Esophagus squamous epithelium (tissue), 5 donors: ENCODE measurements at places on chromosomes 7 and 10. TPM values are rescaled to one million over a fixed set of nuclear protein-coding genes. Genes with fewer than 3 reads are reported as not detected.

GRCh38 chr10:70379581-70380176 lies 2.7 kb downstream of the LRRC20 start:
- no peak overlapping the region for H3K27ac ChIP-seq
- peaks cover 43% of the 10 kb centered on the region for H3K4me1 ChIP-seq
- H3K4me3 ChIP-seq, result no peak overlapping the region
- H3K27me3 ChIP-seq, result no peaks in the 10 kb centered on the region

NRG3 gene
- 0.19 TPM for total RNA-seq

GRCh38 chr10:34397324-34397723 lies 417.8 kb downstream of the PARD3 start:
- H3K27ac ChIP-seq, result no peak overlapping the region
- H3K36me3 ChIP-seq, result peaks cover 37% of the 10 kb centered on the region
- H3K27me3 ChIP-seq, result no peaks in the 10 kb centered on the region

- H3K4me1 ChIP-seq, result peaks cover 8% of the 10 kb centered on the region
- peak within 1 kb of the TSS; percentile 49 for H3K4me3 ChIP-seq
- H3K36me3 ChIP-seq, result no peaks in the 10 kb centered on the region
- peak within 1 kb of the TSS; percentile 86 for H3K27ac ChIP-seq
- no peaks in the 10 kb centered on the region for H3K27me3 ChIP-seq
- peak; percentile 18 for DNase-seq
Observed at GRCh38 chr10:4825868-4826791, at the start of gene AKR1E2. AKR1E2 (plus strand) TSS chr10:4826207; CDS start chr10:4826325, 118 bp downstream.

C1QL3 gene
- not detected for total RNA-seq

DNA sequence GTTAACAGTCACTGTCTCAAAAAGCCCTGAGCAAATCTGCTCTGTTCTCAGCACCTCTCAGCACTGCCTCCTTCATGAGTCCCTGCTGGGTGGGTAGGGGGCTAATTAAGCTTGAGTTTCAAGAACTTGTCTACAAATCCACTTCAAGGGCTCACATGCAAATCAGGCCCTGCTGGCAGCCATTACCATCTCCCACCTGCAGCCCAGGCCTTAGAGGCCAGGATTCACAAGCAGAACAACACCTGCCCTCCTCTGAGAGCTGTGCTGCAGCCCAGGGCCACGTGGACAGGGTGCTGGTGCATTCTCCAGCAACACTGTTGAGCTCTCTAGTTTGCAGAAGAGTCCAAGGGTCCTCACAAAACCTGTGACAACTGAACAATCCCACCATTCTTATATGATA lies 119.2 kb downstream of the DPP6 start:
- no peaks in the 10 kb centered on the region for H3K27me3 ChIP-seq
- H3K4me3 ChIP-seq, result no peak overlapping the region
- no peaks in the 10 kb centered on the region for H3K36me3 ChIP-seq
- H3K27ac ChIP-seq, result no peak overlapping the region
- DNase-seq, result no peak

- no peaks in the 10 kb centered on the region for H3K27me3 ChIP-seq
- DNase-seq, result no peak
Observed at GRCh38 chr7:18940593-18941134, 176.8 kb downstream of the TWIST1 start.

OR2A14 gene
- not detected for total RNA-seq

DNA sequence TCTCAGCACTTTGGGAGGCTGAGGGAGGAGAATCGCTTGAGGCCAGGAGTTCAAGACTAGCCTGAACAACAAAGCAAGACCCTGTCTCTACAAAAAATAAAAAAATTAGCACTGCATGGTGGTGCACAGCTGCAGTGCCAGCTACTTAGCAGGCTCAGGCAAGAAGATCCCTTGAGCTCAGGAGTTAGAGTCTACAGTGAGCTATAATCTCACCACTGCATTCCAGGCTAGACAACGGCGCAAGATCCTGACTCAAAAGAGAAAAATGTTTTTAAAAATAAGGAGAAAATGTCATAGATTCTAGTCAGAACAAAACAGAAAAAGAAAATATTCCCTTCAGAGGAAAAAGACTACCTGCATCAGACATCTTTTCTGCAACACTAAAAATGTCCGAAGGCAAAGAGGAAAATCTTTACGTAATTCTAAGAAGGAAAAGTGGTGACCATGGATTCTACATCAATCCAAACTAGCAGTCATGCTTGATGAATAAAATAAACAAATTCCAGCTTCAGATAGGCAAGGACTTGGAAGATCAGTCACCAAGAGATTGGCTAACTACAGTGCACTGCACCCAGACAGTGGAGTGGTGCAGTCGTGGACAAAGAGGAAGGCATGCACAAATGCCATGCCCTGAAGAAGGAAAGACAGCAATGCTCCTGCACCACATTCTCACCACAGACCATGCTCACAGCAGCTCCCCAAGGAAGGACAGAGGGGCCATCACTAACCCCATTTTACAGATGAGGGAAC lies 54.3 kb downstream of the ERCC6 start:
- H3K27me3 ChIP-seq, result no peaks in the 10 kb centered on the region
- DNase-seq, result no peak
- H3K36me3 ChIP-seq, result no peaks in the 10 kb centered on the region
- no peak overlapping the region for H3K4me3 ChIP-seq

TAS2R41 gene
- total RNA-seq, result not detected

TMEM270 gene
- not detected for total RNA-seq

DNA sequence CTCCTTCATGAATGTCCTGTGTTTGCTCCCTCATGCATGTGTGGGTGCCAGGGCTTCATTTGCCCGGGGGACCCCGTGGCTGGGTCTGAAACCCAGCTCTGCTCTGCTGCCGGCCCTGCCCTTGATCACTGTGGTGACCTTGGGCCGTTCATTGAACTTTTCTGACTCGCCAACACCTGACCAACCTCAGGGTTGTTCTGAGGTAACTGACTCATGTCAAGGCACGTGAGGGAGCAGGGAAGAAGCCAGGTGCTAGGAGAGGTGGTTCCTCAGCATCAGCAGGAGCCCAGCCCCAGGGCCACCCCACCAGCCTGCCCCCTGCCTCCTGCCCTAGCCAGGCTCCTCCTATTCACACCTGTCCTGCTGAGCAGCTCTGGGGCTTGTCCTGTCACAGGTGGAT lies 47.9 kb downstream of the TBATA start:
- H3K4me1 ChIP-seq, result peaks cover 6% of the 10 kb centered on the region
- no peak for DNase-seq
- no peaks in the 10 kb centered on the region for H3K27me3 ChIP-seq
- no peak overlapping the region for H3K27ac ChIP-seq
- H3K36me3 ChIP-seq, result no peaks in the 10 kb centered on the region
- no peak overlapping the region for H3K4me3 ChIP-seq

GRCh38 chr10:80201608-80202141 lies 3.7 kb downstream of the ANXA11 start:
- peaks cover 71% of the 10 kb centered on the region for H3K4me1 ChIP-seq
- H3K36me3 ChIP-seq, result no peaks in the 10 kb centered on the region
- DNase-seq, result no peak
- peak overlapping the region; percentile 98 for H3K27ac ChIP-seq
- peak overlapping the region; percentile 91 for H3K4me3 ChIP-seq

DNA sequence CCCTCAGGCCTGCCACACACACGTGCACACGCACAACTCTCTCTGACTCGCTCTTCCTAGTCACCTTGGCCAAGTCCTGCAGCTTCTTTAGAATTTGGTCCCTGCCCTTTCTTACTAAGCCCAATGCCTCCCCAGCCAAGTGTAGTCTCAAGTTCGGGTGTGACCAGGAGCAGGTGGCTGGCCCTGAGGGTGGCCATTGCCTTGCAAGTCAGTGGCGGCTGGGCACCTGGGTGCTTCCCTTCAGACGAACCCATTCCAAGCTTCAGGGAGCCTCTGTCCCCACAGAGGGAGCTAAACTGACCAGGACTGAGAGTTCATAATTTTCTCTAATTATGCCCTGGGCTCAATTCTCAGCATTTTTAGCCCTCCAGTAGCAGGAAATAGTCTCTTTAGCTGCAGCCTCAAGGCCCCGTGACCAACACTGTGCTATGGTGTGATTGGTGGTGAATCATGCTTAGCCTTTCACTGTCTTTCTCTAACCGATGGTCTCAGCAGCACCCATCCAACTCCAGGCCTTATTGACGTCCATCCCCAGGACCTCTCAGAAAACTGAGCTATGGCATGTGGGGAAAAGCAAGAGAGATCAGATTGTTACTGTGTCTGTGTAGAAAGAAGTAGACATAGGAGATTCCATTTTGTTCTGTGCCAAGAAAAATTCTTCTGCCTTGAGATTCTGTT lies 34.7 kb upstream of the FXYD4 start:
- no peaks in the 10 kb centered on the region for H3K36me3 ChIP-seq
- no peaks in the 10 kb centered on the region for H3K27me3 ChIP-seq
- H3K4me1 ChIP-seq, result peaks cover 6% of the 10 kb centered on the region
- no peak overlapping the region for H3K4me3 ChIP-seq

DNA sequence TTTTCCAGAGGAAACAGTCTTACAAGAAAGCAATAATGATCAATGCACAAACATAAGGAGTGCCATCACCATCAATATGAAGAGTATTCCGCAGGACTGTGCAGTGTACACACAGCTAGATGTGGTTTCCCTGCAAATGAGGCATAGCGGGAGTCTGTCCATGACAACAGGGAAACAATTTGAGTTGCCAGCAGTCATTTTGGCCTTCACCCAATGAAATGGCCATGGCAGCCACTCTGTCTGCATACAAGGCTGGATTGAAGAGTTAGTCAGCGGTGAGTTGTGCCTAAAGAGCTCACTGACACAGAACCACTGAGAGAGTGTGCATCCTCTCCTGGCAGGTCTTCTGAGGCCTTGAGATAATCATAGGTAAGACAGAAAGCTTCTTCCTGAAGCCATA lies 303.3 kb downstream of the IPMK start:
- no peak overlapping the region for H3K4me3 ChIP-seq
- DNase-seq, result no peak
- H3K27me3 ChIP-seq, result no peaks in the 10 kb centered on the region
- H3K27ac ChIP-seq, result no peak overlapping the region
- H3K4me1 ChIP-seq, result no peaks in the 10 kb centered on the region

SEMA4G gene
- 4.1 TPM for total RNA-seq

DNA sequence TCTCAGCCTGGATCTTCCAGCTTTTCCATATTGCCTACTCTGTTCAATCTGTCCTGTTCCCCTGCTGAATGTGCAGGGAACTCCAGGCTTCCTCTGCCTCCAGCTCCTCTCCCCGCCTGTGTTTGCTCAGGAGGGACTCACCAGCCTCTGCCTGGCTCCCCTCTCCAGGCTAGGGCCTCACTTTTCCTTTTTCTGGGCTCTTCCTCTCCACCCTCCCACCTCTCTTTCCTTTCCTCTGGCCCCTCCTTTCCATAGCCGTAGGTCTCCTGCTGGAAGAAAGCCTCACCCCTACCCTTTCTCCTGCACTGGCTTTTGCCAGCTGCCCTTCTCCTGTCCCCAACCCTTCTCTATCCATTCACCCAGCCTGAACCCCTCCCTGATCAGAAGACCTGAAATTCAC lies 25.0 kb downstream of the PILRA start:
- no peak overlapping the region for H3K4me3 ChIP-seq
- H3K27ac ChIP-seq, result no peak overlapping the region
- H3K27me3 ChIP-seq, result no peaks in the 10 kb centered on the region
- H3K36me3 ChIP-seq, result no peaks in the 10 kb centered on the region

DNA sequence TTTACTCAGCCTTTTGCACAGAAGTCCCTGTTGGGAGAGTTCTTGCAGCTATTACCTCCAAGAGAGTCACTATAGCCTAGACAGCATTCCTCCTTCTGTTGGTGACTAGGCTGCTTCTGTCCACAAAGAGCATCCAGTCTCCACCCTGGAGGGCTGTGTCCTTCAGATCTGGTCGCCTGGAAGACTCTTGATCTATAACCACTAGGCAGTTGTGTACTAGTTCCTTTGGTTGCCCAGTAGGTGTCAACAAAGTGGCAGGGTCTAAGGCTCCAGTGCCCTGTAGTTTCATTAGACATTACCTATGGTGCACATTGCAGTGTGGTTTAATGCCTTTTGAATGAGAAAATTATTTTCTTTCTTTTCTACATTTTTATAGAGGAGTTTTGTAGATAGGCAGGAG lies 11.3 kb upstream of the AKR1C2 start:
- H3K4me1 ChIP-seq, result peaks cover 47% of the 10 kb centered on the region
- H3K27ac ChIP-seq, result no peak overlapping the region
- no peaks in the 10 kb centered on the region for H3K27me3 ChIP-seq
- no peak for DNase-seq
